ENCODE measurements at places on chromosomes 7 and 10. TPM values are rescaled to one million over a fixed set of nuclear protein-coding genes. Genes with fewer than 3 reads are reported as not detected.

HOXA2 gene
- not detected for total RNA-seq

GHRHR gene
- total RNA-seq, result not detected

INMT gene
- 3.2 TPM for total RNA-seq

GBX1 gene
- total RNA-seq, result not detected

SPDYE18 gene
- 2.6 TPM for total RNA-seq

HNRNPF gene
- 171 TPM for total RNA-seq

PKD2L1 gene
- total RNA-seq, result 0.16 TPM

TMEM254 gene
- total RNA-seq, result 25.6 TPM

Measured in camera-type eye (tissue), 1 donor.